ENCODE measurements at places on chromosomes 6 and 20.

GRCh38 chr6:160733050-160733646, 31.1 kb downstream of the PLG start:
- no peak for DNase-seq

- no peak for DNase-seq
These were observed 48.4 kb downstream of the MTFR2 start for GRCh38 chr6:136201732-136202131.

- DNase-seq, result peak; percentile 73
These were observed 16.5 kb downstream of the ACTR5 start for GRCh38 chr20:38764567-38765318.

GRCh38 chr6:124200661-124201060, 397.0 kb downstream of the NKAIN2 start:
- DNase-seq, result no peak

GRCh38 chr6:118319416-118319815, 228.7 kb upstream of the PLN start:
- no peak for DNase-seq

Measured in HTR-8/SVneo (cell line).